ENCODE measurements at places on chromosomes 11 and 22.

GRCh38 chr22:36936362-36937116 lies 23.1 kb downstream of the CSF2RB start:
- DNase-seq = no peak

DNA sequence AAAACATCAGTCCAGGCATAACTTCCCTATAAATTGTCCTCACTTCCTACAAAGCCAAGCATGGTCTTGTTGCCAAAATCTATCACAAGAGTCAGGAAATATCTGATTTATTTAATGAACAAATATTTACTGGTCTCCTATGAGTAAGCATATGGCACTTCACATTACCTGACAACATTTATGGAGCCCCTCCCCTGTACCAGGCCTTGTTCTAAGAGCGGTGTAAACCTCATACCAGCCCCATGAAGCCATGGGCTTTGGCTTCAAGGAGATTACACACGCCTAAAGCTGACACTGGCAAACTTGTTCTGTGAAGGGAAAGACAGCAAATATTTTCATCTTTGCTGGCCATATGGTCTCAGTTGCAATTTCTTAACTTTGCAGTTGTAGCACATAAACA lies 43.0 kb upstream of the EIF3D start:
- no peak for DNase-seq

- no peak for DNase-seq
Observed at GRCh38 chr11:8997451-8997850, 6.3 kb downstream of the NRIP3 start.

DNA sequence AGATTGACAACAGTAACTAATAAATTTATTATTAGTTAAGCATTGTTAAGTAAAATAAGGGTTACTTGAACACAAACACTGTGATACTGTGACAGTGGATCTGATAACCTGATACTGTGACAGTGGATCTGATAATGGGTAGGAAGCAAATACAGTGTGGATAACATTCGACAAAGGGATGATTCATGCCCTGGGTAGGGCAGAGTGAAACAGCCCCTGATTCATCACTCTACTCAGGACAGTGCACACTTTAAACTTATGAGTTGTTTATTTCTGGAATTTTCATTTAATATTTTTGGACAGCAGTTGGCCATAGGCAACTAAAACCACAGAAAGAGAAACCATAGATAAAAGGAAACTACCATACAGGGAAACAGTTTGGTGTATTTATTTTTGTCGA lies 60.8 kb upstream of the CTSC start:
- no peak for DNase-seq

GRCh38 chr22:30094804-30095203 lies 14.5 kb downstream of the HORMAD2 start:
- no peak for DNase-seq

DNA sequence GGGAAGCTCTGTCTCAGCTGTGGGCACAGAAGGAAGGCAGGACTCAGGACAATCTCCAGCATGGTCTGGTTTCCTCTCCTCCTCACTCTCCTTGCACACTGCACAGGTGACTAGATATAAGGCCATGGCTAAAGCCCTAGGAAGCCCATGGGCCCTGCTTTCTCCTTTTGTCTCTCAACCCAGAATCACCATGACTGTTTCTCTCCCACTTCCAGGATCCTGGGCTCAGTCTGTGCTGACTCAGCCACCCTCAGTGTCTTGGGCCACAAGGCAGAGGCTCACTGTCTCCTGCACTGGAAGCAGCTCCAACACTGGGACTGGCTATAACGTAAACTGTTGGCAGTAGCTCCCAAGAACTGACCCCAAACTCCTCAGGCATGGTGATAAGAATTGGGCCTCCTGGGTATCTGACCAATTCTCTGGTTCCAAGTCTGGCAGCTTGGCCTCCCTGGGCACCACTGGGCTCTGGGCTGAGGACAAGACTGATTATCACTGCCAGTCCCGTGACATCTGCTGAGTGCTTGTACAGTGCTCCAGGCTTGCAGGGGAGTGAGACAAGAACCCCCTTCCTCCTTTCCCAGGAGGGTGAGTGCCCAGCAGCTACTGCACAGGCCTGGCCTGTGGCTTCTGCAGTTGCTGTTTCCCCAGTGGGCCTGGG lies 104.0 kb upstream of the TOP3B start:
- no peak for DNase-seq

DNA sequence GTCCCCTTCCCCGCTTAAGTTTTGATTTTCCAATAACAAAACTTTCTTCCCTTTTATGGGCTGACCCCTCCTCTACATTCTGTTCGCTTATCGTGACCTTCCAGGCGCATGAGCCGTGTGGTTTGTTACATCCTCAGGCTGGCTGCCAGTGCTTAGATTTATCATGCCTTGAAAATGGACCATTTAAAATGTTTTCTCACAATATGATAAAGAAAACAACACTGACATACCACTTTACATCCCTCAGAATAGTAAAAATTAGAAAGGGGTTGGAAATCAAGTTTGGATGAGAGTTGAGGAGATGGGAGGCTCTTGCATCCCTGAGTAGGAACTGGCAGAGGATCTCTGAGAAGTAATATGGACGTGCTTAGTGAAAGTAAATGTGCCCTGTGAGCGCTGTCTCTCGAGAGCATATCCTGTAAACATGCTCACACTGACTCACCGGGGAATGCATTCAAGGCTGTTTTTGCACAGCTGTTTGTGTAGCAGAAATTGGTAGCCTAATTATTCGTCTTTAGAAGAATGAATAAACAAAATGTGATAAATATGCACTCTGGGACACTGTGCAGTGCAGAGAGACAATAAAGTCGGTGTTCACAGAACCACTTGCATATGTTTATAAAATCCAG lies 17.1 kb upstream of the TOLLIP start:
- no peak for DNase-seq

DNA sequence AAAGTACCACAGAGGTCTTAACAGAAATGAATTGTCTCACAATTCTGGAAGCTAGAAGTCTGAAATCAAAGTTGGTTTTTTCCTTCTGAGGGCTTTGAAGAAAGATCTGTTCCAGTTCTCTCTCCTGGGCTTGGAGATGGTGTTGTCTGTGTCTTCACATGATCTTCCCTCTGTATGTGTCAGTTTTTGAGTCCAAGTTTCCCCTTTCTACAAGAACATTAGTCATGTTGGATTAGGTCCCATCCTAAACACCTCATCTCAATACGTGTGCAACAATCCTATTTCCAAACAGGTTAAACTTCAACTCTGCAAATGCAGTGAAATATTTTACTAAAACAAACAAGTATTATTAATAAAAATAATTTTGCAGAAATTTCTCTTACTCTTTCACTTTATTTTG lies 3.1 kb upstream of the PTS start:
- DNase-seq = no peak

GRCh38 chr11:94184362-94184761 lies 55.7 kb downstream of the PANX1 start:
- no peak for DNase-seq

GRCh38 chr11:6418557-6419008 lies 311 bp downstream of the APBB1 start:
- DNase-seq = no peak

GRCh38 chr11:32809313-32809712 lies 14.9 kb upstream of the CCDC73 start:
- DNase-seq = peak; percentile 15

- DNase-seq = no peak
Observed at GRCh38 chr11:98365190-98365589, 655.6 kb upstream of the CNTN5 start.

- DNase-seq = no peak
Observed at GRCh38 chr22:33898121-33898520, 22.2 kb downstream of the LARGE1 start.

GRCh38 chr11:763073-763463 lies 14.2 kb downstream of the GATD1 start:
- DNase-seq = no peak

DNA sequence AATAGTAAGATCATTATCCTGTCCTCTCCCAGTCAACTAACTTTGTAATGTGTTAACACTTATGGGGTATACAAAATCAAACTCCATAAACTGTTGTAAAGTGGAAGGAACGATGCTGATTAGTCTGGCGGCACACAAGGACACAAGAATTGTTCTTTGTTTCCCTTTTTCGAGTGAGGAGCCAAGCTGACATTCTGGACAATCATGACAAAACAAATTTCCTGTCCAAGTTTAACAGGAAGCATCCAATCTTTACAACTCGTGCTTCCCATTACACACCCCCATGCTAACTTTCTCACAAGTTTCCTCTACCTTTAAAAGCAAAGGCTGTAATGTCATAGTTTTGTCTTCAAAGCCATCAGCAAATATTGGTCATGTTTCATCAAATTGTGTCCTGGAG lies 20.4 kb upstream of the LDLRAD3 start:
- DNase-seq = no peak

DNA sequence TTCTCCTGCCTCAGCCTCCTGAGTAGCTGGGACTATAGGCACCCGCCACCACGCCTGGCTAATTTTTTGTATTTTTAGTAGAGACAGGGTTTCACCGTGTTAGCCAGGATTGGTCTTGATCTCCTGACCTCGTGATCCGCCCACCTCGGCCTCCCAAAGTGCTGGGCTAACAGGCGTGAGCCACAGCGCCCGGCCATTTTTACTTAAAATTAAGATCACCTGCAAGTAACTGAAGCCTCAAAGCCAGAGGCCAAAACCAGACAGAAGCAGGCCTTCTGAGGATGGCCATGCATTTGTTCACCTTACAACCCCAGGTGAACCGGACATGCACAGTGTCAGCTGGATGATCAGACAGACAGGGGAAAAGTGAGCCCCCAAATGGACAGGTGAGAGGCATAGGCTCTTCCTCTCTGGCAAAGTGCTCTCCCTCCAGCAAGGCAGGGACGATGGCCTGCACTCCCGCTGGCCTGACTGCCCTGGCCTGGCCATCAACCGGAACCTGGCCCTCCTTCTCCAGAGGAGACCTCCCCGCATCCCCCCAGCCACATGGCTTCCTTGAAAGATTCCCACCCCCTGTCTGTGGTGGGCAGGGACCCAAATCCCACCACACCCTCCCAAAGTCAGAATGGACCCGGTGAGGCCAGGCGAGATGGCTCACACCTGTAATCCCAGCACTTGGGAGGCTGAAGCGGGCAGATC lies 25.9 kb downstream of the APOBEC3H start:
- no peak for DNase-seq

- no peak for DNase-seq
Observed at GRCh38 chr11:95821640-95822039, 31.3 kb downstream of the CEP57 start.

DNA sequence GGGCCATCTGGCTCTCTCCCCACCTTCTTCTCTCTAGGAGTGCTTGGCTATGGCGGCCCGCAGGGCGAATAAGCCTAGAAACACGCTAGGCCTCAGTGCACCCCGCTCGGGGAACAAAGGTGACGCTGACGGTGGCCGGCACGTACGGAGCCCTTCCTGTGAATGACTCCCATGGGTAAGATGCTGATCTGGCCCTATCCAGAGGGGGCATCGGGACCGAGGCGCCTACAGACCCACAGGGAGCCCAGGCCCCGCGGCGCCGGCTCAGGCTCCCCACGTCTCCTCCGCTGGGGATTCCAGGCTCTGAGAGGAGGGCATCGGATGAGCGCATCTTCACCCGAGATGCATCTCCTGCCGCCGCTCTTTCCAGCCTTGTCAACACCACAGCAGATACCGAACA lies 31.4 kb upstream of the TESMIN start:
- no peak for DNase-seq

DNA sequence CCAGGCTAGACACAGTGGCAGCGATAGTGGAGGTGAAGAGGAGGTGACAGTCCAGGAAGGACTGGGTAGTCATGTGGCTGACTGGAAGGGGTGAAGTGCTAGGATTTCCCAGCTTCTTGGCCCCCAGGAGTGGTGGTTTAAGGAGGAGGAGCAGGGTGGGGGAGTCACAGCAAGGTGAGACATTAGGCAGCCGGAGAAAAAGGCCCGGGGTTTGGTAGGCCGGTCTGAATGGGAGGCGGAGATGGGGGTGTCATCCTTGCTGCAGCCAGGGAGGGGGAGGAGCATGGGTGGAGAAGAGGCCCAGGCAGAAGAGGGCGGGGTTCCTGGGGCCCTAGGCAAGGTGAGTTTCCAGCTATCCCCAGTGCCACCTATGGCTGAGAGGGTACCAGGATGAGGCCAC lies 6.1 kb downstream of the SIPA1 start:
- DNase-seq = no peak

DNA sequence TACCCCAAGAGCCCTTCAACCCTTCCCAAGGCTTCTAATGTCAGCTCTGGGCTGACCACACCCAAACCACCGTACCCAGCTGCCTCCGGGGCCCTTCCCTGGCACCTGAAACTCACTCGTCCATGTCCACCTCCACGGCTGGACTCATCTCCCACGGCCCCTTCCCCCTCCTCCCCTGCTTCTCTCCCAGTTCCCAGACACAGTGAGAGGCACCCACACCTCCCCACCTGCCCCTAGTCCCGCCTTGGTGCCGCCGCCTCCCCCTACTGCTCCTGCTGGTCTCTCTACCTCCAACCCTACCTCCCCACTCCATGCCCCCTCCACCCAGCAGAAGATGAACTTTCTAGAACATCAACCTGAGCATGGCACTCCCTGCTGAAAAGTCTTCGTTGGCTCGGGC lies 39.5 kb downstream of the ELFN2 start:
- DNase-seq = no peak

GRCh38 chr22:50342651-50343540 lies at the start of gene PPP6R2:
Gene PPP6R2, plus strand, starts transcription at chr22:50343327. Its CDS starts 50,582 bp downstream, at chr22:50393909.
- peak; percentile 92 for DNase-seq

- no peak for DNase-seq
Observed at GRCh38 chr11:26859416-26859815, 134.5 kb upstream of the FIBIN start.

- no peak for DNase-seq
Observed at GRCh38 chr11:68914761-68915160, 11.1 kb downstream of the IGHMBP2 start.

GRCh38 chr11:25790396-25790795 lies 541.5 kb upstream of the ANO3 start:
- DNase-seq = no peak

- no peak for DNase-seq
Observed at GRCh38 chr22:48264586-48264985, 1502.1 kb downstream of the TBC1D22A start.

- DNase-seq = no peak
Observed at GRCh38 chr11:65416841-65417701, 5.5 kb upstream of the NEAT1 start.

DNA sequence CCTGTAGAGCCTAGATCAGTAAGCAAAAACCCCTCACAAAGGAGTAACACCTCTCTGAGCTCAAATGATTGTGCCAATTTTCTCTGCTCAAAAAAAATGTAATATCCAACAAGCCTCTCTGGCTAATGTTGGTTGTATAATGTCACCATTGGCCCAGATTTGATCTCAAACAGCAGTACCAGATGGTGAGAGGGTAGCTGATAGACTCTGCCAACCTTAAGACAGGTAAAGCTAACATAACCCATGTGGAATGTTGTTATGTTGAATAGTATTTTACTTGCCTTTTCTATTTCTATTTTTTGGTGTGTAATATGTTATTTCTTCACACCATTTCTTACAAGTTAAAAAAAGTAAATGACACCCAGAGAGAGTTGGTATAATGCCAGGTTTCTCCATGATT lies 166.7 kb upstream of the GUCY1A2 start:
- no peak for DNase-seq

GRCh38 chr22:44364751-44365130 lies 52.0 kb upstream of the SHISAL1 start:
- DNase-seq = no peak

GRCh38 chr11:96085319-96085930 lies 161.5 kb upstream of the MTMR2 start:
- no peak for DNase-seq
